CD8-positive, alpha-beta memory T cell (primary cell): ENCODE measurements at places on chromosomes 1 and 21.

DNA sequence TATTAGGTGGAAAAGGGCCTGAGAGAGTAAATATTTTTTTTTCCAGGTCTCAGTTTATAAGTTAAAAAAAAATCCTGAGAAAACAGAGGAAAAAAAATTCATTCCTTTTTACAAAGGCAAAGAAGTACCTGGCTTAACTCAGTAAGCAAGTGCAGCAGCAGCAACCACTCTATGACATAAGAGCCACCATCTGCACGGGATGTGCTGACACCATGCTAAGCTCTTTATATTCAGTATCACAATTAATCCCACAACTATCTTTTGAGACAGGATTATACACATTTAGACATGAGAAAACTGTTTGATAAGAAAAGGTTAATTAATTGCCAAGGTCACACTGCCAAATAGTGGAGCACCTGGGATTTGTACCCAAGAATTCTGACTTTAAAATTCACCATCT lies 13.4 kb upstream of the DPT start:
- no peak for DNase-seq

GRCh38 chr1:230589951-230590350 lies 52.3 kb upstream of the COG2 start:
- DNase-seq = no peak

GRCh38 chr21:42721341-42721824 lies 68.0 kb downstream of the PDE9A start:
- no peak for DNase-seq

DNA sequence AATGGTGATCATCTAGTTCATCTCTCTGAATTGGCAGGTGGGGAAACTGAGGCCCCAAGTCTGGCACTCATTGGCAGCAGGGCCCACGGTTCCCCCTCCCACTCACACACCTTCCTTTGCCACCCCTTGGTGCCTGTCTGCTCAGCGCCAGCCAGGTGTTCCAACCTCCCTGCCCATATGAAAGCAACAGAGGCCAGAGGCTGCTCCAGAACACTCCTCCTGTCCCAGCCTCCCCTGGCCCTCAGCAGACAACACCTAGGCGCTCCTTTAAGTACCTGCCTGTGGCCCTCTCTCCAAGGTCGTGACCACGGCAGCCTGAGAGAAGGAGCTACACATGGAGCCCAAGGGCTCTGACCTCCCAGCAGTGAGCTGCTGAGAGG lies 362.3 kb upstream of the VAMP3 start:
- no peak for DNase-seq

GRCh38 chr1:167467126-167467710 lies 51.1 kb downstream of the CD247 start:
- no peak for DNase-seq

- DNase-seq = no peak
Measured at GRCh38 chr1:6456800-6457466, 9.0 kb downstream of the TNFRSF25 start.

DNA sequence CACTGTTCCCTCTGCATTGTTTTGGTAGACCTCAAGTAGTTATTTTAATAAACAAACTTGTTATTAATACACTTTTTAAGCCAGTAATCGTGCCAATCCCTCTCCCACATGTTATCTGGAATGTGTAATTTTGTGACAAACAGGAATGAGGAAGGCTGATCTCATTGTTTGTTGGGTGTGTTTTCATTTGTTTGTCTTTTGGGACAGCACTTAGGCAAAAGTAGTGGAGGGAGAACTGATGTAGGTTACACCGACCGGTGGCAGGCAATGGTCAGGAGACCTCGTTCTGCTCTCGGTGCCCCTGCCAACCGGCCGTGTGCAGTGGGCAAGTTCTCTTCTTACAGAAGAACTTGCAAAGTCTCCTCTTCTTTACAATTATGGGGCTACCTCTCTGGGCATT lies 99.8 kb downstream of the HUNK start:
- DNase-seq = no peak

DNA sequence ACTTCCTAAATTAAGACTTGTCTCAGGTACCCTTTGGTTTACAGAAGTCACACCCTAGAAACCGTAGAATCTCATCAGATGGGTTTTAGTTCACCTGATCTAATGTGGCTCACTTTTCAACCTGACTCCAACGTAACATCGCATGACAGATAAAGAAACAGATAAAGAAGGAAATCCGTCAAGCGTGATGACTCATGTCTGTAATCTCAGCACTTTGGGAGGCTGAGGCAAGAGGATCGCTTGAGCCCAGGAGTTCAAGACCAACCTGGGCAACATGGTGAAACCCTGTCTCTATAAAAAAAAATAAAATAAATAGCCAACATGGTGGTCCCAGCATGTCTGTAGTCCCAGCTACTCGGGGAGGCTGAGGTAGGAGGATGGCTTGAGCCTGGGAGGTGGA lies 97.3 kb downstream of the SPSB1 start:
- DNase-seq = no peak

GRCh38 chr1:155531624-155532023 lies 31.0 kb downstream of the ASH1L start:
- no peak for DNase-seq

DNA sequence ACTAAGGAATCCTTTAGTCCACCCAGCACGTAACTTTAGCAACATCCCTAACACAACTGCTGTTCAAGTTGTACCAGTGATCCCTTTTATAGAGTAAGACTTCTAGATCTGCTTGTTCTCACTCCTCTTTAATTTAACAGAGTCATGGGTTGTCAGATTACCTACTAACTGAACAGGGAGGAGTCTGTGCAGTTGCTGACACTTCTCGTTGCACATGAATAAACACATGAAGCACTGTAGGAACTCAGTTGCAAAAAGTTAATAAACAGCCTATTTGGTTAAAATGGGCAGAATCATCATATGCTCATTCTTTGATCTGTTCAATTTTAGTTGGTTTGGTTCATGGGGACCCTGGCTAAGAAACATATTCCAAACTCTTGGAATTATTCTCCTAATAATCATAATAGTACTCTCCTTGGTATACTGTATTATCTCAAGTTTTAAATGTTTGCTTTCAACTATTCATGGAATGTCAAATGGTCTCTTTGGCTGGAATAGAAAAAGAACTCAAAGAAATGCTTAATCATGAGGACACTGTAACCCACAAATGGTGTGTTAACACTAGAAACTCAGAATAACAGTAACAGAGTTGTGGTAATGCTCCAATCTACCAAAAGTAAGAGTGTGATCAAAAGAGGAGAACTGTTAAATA lies 15.6 kb downstream of the PLPPR5 start:
- DNase-seq = no peak

- DNase-seq = no peak
Measured at GRCh38 chr1:53367503-53368313, 39.8 kb upstream of the LRP8 start.

GRCh38 chr1:41485605-41486004 lies 1.1 kb upstream of the EDN2 start:
- no peak for DNase-seq

GRCh38 chr21:40421121-40421520 lies 425.8 kb downstream of the DSCAM start:
- no peak for DNase-seq

GRCh38 chr1:47224676-47225399 lies 7.2 kb downstream of the TAL1 start:
- no peak for DNase-seq

- DNase-seq = peak; percentile 13
Measured at GRCh38 chr1:24111996-24112779, at the start of gene MYOM3. TSS of gene MYOM3 (minus strand) at chr1:24112135. CDS start at chr1:24108636, 3,499 bp downstream.

- DNase-seq = no peak
Measured at GRCh38 chr1:29125237-29125641, 1.5 kb upstream of the TMEM200B start.

GRCh38 chr1:114431026-114431425 lies 80.0 kb downstream of the TRIM33 start:
- no peak for DNase-seq

GRCh38 chr1:233664253-233664652 lies 50.3 kb downstream of the KCNK1 start:
- DNase-seq = no peak

DNA sequence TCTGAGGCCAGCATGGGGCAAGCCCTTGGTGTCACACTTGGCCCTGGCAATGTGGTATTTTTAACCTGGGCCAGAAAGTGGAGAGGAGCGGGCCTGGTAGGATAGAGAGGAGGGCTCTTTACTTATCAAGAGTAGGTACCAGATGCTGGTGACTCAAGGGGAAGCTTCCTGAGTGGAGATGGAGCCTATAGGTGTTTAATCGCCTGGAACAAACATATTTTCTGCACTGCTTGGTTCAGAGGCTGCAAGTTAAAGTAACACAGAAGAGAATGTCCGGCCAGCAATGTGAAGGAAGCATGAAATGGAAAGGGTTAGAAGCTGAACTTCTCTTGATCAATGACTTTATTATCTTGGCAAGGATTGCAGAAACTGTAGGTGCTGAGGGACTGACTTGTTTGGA lies 74.3 kb downstream of the DDR2 start:
- DNase-seq = no peak

GRCh38 chr1:214912127-214912526 lies 170.4 kb upstream of the KCNK2 start:
- DNase-seq = no peak

- DNase-seq = peak; percentile 33
Measured at GRCh38 chr1:10910681-10911489, 101.6 kb upstream of the TARDBP start.

DNA sequence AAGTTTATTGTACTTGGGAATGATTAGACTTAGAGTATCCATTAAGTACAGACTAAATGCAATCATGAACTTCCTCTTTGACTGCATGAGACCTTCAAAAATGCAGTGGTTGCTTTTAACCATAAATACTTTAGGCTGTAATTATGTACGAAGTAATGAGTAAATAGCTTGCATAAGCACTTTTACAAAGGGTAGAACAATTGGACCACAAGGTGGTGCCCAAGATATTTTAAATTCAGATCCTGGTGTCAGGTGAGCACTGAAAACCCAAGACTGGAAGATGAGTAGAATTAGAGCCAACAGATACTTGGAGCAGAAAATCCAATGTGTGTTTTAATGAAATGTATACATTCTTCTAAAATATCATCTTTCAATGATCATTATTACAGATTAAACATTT lies 43.4 kb upstream of the RHOU start:
- no peak for DNase-seq

DNA sequence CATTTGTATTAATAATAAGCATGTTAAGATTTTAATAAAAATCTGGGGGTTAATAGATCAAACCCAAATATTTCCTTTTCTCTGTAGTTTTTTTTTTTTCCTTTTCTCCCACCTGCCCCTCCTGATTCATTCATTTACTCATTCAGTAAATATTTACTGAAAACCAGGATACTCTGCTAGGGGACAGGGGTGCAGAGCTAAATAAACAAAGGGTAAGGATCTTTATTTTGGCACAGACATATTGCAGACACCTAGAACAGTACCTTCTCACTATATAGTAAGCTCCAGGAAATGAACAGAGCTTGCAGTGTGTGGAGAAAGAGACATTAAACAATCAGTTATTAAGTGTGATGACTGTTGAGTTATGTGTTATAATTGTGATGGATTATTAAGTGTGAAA lies 60.9 kb downstream of the AK5 start:
- DNase-seq = no peak

DNA sequence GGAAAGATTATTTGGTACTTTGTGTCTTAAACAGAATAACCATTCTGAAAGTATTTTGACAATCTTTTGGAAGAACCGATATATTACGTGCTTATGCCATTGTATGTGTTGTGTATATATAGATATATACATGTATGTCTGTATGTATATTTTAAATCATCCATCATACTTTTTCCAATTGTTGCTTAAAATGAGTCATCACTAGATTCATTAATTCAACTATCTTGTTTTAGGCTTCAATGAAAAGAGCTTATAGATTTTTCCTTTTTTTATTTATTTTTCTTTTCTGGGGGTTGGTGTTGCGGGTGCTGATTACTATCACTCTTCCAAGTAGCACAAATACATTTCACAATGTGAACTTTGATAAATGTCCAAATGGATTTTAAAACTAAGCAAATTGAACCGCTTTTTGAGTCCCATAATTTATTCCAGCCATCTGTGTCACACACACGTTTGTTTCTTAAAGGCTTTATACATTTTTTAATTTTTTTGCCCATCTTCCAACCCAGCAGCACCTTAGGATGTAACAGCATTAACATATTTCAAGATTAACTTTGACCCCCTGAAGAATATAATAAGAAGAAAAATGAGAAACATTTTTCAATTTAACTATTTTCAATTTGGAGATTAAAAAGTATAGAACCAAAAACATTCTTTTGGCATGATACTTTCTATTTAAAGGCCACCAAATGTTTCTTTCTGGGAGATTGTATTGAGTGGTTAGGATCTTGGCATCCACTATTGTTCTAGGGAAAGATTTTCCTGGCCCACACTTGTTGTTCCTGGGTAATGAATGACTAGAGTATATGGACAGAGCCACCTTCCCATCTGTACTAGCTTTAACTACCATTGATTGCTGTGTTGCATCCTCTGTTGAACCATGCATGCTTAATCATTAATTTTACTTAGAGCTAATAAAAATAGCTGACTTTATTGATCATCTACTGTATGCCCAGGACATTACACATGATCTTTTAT lies 9.3 kb upstream of the DPYD start:
- DNase-seq = no peak

DNA sequence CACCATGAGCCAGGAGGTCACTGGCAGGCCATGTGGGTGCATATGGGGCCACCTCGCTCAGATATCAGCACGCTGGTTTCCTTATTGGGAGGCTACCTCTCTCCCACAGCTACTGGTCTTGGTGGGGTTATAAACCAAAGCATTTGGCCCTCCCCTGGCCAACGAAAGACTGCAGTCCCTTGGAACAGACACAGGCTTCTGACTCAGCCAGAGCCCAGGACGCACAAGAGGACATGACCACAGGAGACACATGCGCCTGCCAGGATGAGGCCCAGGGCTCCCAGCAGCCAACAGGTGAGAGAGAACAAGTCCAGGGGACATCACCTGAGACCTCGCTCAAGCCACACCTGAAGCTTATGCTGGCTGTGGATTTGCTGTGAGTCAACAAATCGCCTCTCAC lies 13.8 kb downstream of the NPHP4 start:
- no peak for DNase-seq
